ENCODE measurements at places on chromosomes 4 and X.

DNA sequence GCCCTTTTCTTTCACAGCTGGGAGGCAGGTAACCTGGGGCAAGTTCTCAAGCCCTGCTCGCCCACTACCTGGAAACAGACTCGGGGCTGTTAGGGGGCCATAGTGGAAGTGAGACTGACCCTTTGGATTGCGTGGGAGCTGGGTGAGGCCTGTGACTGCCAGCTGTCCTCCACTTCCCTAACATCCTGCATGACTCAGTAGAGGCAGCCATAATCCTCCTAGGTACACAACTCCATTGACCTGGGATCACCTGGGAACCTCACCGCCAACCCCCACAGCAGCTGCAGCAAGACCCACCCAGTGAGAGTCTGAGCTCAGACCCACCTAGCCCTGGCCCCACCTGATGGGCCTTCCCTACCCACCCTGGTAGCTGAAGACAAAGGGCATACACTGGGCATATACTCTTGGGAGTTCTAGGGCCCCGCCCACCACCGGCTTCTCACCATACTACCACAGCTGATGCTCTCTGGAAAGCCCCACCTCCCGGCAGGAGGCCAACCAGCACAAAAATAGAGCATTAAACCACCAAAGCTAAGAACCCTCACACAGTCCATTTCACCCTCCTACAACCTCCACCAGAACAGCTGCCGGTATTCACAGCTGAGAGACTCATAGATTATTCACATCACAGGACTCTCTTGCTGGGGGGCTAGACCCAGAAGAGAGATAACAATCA is 61.1 kb upstream of the DCTD start:
- peak; percentile 88 for DNase-seq

- DNase-seq, result no peak
Measured at GRCh38 chr4:85842540-85842939, 367.6 kb downstream of the ARHGAP24 start.

GRCh38 chrX:153603131-153603656 is 4.3 kb upstream of the CCNQ start:
- DNase-seq, result no peak

DNA sequence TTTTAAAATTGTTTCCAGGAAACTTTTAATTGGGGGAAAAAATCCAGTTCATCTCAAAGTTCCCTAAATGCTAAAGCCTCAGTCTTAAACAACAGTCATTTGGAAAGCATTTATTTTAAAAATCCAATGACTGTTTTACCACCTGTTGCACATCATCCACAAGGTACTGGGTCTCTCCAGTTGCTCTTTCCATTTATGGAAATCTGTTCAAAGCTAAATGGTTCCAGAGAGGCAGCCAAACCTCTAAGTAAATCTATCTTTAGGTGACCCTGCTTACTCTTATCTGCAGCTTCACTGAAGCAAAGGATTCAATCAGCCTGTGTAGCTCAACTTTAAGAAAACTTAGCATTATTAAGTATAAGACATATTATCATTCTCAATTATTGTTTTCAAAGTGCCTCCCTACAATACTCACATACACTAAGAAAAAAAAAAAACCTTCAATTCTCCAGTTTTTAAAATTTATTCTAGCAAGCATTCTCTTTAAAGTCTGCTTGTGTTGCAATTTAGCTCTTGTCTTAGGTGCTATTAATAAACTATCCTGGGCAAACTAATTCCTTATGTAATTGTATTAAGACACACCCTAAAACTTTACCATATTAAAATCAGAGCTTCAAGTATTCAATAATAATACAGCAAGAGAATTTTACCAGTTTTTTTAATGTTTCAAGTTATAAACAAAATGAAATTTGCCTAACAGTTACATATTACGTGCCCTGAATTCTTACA is 60.6 kb downstream of the NOCT start:
- DNase-seq, result no peak

DNA sequence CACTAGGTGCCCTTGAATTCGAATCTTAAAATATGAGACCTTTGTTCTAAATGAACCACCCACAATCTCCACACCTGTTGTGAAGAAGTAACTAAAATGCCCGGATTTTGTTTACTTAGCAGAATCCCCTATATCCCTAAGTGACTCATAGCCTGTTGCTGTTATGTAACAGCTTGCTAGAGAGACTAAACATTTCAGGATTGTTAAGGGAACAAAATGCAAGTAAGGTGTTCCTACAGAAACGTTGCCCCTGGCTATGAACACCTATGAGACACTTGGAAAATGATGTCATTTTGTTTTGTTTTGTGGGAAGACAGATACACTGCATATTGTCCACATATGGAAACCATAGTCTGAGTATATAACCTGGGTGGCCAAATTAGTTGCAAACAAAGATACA is 24.2 kb upstream of the MXRA5 start:
- no peak for DNase-seq

Data from brain microvascular endothelial cell (primary cell).